ENCODE measurements at places on chromosomes 16 and 17. TPM values are rescaled to one million over a fixed set of nuclear protein-coding genes. Genes with fewer than 3 reads are reported as not detected.

DNA sequence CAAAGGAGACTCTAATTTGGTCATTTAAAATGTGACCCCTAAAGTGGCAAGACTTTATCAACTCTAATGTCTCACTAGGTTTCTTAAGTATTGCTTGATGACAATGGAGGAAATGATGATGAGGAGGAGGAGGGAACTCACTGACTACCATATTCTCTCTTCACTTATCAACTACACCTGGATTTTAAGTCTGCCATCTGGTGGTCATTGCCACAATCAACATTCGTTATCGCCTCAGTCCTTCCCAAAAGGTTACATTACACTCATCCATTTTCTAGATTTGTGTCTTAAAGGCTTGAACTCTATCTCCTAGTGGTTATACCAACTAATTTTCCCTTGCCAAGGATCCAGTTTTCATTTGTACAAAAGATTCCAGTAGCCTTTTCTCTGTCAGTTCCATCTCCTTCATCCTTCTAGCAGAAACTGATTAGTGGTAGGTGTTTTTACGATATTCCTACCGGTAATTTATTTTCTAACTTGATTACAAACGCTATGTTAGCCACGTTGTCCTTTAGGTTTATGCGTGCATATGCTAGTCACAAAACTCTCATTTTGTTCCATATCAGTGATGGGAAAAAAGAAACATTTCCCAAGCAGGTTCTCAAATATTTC, 114.6 kb upstream of the NOG start:
- no peak overlapping the region for H3K27ac ChIP-seq
- peak; percentile 62 for DNase-seq
- H3K4me3 ChIP-seq = no peak overlapping the region
- no peaks in the 10 kb centered on the region for H3K4me1 ChIP-seq

DNA sequence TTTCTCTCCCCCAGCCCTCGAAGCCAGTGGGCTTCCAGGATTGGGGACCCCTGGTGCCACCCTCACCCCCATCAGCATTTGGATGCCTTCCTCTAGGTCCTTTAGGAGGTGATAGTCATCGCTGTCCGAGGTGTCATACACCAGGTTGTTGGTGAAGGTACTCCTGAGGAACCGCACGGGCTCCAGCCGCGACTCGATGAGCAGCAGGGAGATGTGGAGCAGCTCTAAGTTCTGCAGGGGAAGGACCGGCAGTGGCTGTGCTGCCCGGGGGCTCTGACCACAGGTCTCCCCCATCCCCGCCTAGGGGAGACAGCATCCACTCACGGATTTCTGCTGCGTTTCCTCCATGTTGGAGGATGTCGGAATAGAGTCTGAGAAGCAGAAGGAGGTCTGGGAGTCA, 962 bp downstream of the CSHL1 start:
- no peak for DNase-seq
- peaks cover 4% of the 10 kb centered on the region for H3K4me1 ChIP-seq
- H3K36me3 ChIP-seq = no peaks in the 10 kb centered on the region
- peaks cover 8% of the 10 kb centered on the region for H3K27me3 ChIP-seq

- H3K27ac ChIP-seq = no peak overlapping the region
- DNase-seq = no peak
- no peaks in the 10 kb centered on the region for H3K27me3 ChIP-seq
- peaks cover 68% of the 10 kb centered on the region for H3K36me3 ChIP-seq
- peaks cover 6% of the 10 kb centered on the region for H3K4me1 ChIP-seq
Observed at GRCh38 chr16:30964574-30965226, 7.1 kb downstream of the SETD1A start.

DNA sequence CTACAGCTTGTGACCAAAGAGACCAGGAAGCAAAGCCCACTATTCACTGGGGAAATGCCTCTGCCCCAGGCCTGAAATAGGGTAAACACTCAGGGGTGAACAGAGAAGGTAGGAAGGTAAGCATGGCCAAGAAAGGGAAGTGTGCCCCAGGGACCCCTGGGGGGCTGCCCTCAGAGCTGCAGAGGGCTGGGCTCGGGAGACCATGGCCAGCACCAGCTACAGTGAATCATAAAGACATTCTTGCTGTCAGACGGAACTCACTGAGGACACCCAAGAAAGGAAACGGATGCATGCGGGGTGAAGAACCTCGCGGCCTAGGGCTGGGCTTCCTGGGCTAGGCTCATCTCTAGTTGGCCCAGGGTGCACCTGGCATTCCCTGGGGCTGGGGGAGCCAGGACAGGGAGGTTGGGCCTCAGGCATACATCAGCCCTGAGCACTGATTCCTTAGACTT, 9.6 kb downstream of the HIC1 start:
- DNase-seq = peak; percentile 62
- peaks cover 61% of the 10 kb centered on the region for H3K36me3 ChIP-seq
- H3K27ac ChIP-seq = peak overlapping the region; percentile 75
- peaks cover 60% of the 10 kb centered on the region for H3K4me1 ChIP-seq
- H3K4me3 ChIP-seq = no peak overlapping the region
- H3K27me3 ChIP-seq = no peaks in the 10 kb centered on the region

The ANKS4B gene
- not detected for total RNA-seq

The CD79B gene
- total RNA-seq = 29.2 TPM

GRCh38 chr16:60120586-60120985, 1386.5 kb upstream of the GOT2 start:
- H3K36me3 ChIP-seq = no peaks in the 10 kb centered on the region
- H3K4me1 ChIP-seq = no peaks in the 10 kb centered on the region
- no peak overlapping the region for H3K4me3 ChIP-seq

DNA sequence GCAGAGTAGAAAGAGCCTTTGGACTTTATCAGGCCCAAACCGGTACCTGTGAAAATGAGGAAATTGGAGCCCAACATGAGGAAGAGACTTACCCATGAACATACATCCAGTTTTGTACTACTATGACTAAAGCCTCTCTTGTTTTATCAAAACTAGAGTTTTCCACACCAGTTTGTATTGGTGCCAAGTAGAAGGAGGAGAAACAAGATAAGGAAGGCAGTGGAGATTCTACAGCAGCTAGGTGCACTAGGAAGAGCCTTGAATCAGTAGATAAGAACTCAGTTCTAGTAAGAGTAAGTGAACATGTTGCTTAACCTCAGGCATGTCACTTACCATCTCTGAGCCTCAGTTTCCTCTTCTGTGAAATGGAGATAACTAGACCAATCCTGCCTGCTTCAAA, 13.7 kb upstream of the TMEM132E start:
- no peak overlapping the region for H3K27ac ChIP-seq
- no peak overlapping the region for H3K4me3 ChIP-seq
- no peaks in the 10 kb centered on the region for H3K4me1 ChIP-seq
- no peaks in the 10 kb centered on the region for H3K36me3 ChIP-seq

The TBC1D3B gene
- 8.9 TPM for total RNA-seq

The PRKAR1A gene
- 207 TPM for total RNA-seq

DNA sequence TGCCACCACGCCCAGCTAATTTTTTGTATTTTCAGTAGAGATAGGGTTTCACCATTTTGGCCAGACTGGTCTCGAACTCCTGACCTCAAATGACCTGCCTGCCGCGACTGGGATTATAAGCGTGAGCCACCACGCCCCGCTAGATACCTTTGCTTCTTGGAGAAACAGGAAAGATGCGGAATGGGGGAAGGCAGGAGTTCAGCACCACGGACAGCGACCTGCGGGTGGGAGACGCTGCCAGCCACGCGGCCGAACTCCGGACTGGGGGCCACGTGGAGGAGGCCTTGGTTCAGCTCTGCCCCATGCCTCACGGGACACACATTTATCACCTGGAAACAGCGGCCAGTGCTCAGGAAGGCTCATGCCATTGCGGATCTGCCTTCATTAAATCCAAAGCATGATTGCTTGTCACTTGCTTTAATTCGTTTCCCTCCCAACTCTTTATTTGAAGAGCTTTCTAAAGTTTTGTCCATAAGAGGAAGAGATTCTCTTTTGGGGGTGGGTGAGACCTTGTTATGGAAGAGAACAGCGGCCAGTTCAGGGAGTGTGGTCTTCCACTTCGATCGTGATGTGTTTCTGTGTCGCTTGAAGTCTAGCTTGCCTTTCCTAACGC, 219.9 kb downstream of the ENGASE start:
- H3K36me3 ChIP-seq = no peaks in the 10 kb centered on the region
- H3K27me3 ChIP-seq = no peaks in the 10 kb centered on the region
- H3K4me3 ChIP-seq = no peak overlapping the region
- H3K4me1 ChIP-seq = no peaks in the 10 kb centered on the region

- H3K4me3 ChIP-seq = no peak overlapping the region
- no peaks in the 10 kb centered on the region for H3K36me3 ChIP-seq
- H3K27me3 ChIP-seq = peaks cover 13% of the 10 kb centered on the region
- no peak for DNase-seq
- H3K27ac ChIP-seq = no peak overlapping the region
Observed at GRCh38 chr17:79648181-79648831, 37.5 kb upstream of the RBFOX3 start.

The PHF23 gene
- 46.2 TPM for total RNA-seq

The BRICD5 gene
- total RNA-seq = 22.2 TPM

DNA sequence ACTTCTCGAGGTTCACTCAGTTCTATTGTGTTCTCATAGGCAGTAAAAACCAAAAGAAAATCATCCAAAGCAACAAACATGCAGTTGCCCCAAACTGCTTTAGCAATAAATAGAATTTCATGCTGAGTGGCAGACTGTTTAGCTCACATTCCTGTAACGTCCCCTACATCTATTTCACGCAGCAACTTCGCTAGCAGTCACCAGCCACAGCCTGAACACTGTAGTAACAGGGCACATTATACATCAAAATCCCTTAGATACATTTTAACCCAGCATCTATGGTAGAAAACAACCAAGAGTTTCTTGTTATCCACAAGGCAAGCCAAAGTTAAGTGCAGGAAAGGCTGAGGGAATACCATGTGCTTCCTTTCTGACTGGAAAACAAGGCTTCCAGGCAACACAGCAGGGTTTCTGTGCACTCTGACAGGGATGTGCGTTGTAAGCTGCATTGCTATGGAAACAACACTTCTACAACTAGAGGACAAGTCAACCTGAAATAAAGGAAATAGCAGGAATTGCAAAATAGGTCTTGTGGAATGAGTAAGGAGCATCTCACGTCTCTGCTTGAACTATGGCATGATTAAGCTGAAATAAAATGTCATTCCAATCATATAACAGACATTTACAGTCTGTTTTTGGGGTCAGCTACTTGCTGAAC, 55.4 kb downstream of the CFDP1 start:
- peaks cover 61% of the 10 kb centered on the region for H3K36me3 ChIP-seq
- peaks cover 28% of the 10 kb centered on the region for H3K4me1 ChIP-seq
- H3K27ac ChIP-seq = no peak overlapping the region

The SHISA9 gene
- not detected for total RNA-seq

GRCh38 chr16:64629622-64630021, 492.2 kb downstream of the CDH11 start:
- H3K4me3 ChIP-seq = no peak overlapping the region
- no peaks in the 10 kb centered on the region for H3K4me1 ChIP-seq
- DNase-seq = no peak

The SEPHS2 gene
- 79.7 TPM for total RNA-seq

- H3K4me3 ChIP-seq = no peak overlapping the region
- no peaks in the 10 kb centered on the region for H3K36me3 ChIP-seq
- DNase-seq = no peak
- H3K4me1 ChIP-seq = no peaks in the 10 kb centered on the region
- H3K27ac ChIP-seq = no peak overlapping the region
Observed at GRCh38 chr17:15185625-15185991, 79.5 kb downstream of the PMP22 start.

DNA sequence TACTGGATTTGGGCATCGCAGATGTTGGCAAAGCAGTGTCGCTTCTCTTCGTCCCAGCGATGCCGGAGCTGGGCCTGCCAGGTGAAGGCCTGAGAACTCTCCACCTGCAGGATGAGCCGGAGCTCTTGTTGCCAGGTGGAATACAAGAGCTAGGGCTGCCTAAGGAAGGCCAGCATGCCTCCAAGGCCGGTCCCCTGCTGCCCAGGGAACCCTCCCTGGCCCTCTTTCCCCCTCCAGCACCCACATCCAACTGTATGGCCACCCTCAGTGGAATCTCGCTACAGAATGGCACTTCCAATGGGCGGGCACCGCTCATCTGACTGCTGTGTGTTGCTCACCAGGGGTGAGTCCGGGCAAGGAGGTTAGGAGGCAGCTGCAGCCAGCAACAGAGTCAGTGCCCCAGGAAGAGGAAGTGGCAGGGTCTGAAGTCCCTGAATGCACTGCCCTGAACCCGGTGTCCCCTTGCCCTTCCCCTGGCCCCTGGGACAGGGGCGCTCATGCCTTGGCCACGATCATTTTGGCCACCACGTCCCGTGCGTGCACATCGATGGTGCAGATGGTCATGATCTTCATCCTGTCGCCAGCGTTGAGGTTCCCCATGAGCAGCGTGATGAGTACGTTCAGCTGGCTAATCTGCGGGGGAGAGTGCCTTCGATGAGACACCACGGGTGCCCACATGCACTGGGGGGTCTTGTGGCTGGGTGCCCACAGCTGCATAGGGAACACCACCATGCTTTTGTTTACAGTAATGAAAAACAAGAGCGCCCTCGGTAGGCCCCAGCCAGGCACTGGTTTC, 75.8 kb downstream of the DNAH17 start:
- peaks cover 2% of the 10 kb centered on the region for H3K4me1 ChIP-seq
- no peaks in the 10 kb centered on the region for H3K36me3 ChIP-seq
- no peaks in the 10 kb centered on the region for H3K27me3 ChIP-seq
- H3K27ac ChIP-seq = no peak overlapping the region
- DNase-seq = no peak

DNA sequence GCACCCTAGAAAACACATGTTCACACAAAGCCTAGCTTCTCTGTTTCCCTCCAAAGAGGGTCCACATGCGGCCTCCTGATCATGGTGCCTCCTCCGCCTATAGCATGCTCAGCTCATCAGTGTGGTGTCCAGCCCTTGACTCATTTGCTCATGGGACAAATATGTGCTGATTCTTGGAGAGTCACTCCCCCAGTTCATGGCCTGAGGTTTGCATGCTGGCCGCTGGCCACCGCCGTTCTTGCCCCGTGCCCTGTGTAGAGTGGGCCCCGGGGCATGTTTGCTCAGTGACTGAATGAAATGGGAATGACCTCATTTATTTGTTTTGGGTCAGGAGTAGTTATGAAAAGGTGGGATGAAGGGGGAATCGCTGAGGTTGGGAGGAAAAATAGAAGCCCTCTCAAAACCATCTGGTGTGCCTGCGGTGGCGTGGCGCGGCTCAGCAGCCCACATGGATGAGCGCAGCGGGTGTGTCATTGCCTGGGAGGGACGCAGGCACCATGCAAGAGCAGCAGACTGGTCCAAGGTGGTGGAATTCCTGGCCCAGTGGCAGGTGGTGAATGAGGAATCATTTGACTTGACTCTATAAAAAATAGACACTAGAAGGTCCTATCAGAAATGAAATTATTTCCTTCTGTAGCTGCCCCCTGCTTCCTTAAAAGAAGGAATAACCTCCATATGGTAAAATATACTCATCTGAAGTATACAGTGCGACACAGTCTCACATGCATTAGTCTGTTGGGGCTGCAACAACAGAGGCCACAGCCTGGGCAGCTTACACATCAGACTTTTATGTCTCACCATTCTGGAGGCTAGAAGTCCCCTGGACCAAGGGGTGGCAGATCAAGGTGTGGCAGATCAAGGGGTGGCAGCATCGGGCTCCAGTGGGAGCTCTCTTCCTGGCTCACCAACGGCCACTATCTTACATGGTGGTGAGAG, 31.7 kb downstream of the CRISPLD2 start:
- H3K36me3 ChIP-seq = no peaks in the 10 kb centered on the region
- no peak for DNase-seq
- no peaks in the 10 kb centered on the region for H3K27me3 ChIP-seq
- H3K27ac ChIP-seq = no peak overlapping the region

Measured in activated CD4-positive, alpha-beta T cell treated with anti-CD3 and anti-CD28 coated beads, Interleukin-2, amount 10 ng/mL, durations not matched to agents 24 days and 14 days (primary cell).